ENCODE measurements at places on chromosomes 11 and 22.

DNA sequence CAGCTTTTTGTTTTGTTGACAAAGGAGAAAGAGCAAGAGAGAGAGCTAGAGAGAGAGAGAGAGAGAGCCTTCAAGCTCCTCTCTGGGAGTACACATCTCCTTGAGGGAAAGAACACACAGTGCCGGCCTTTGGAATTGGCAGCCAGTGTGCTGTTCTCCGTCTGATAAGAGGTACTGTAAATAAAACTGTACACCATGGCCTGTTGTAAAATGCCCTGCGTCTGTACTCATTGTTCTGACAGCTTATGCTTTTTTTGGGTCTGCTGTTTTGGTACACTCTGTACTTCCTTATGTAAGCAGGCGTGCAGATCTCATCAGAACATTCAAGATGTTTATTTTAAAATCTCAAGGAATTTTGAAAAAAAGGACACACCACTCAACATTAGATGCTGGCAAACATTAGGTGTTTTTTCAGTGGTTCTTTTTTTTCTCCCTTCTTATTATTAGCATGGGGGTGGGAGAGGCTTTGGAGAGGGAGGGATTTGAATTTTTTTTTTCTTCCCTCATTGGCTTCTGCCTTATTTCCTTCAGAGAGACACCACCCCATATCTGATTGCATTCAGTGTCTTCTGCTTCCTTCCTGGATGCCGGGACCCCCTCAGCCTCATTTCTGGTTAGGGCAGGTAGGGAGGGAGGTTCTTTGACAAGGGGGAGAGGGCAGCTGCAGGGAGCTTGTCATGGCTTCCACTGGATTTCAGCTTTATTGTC, 116.8 kb upstream of the NNMT start:
- no peak for DNase-seq

DNA sequence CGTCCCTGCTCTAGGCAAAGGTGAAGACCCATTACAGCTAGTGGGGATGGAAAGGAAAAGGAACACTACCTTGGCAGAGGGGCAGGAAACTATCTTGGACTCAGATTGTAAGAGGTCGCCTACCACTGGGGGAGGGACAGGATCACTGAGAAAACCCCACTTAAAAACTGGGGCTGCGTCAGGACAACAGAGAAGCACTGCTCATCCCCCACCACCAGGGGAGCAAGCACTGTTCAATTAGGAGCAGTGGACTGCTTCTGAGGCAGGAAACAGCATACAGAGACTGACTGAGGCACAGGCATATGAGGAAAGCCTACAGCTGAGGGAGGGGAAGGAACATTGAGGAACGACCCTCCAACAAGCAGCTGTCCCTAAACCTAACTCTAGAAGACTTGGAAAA, 20.8 kb upstream of the DLAT start:
- no peak for DNase-seq

- no peak for DNase-seq
These were observed 67.6 kb downstream of the PIWIL3 start for GRCh38 chr22:24706732-24707469.

- no peak for DNase-seq
These were observed 12.8 kb upstream of the PTPN5 start for GRCh38 chr11:18804199-18804999.

DNA sequence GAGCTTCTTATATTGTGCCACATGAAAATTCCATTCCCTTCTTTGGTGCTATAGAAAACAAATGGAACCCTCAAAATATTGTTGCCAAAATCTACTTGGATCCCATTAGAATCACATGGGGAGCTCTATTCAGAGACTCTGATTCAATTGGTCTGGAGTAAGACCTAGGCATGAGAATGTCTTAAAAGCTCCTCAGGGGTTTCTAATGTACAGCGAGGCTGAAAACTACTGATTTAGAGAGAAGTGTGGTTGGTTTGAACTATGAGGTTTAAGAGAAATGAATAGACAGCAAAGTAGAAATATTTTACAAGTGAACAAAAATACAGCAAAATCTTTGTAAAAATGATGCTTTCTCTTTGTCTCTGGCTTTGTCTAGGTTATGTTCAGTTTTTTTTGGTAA, 514.7 kb downstream of the CNTN5 start:
- DNase-seq, result no peak

DNA sequence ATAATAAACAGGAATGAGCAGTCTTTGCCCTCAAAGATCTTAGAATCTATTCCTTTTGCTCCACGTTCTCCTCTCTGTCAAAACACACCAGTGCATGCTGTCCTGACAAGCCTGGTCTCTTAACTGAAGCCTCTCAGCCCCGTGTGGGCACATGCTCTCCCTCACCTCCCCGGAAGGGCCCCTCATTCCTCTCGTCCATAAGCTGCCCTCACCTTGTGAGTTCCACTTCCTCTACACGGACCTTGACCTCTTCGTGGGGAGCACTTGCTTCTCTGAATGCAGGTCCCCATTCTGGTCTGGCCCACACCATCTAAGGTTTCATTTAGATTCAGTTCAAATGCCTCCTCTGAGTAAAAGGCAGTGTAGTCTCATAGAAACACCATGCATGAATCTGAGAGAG, 412.3 kb upstream of the SYN3 start:
- DNase-seq, result no peak

- no peak for DNase-seq
These were observed 4.3 kb downstream of the C1QTNF6 start for GRCh38 chr22:37183432-37184379.

DNA sequence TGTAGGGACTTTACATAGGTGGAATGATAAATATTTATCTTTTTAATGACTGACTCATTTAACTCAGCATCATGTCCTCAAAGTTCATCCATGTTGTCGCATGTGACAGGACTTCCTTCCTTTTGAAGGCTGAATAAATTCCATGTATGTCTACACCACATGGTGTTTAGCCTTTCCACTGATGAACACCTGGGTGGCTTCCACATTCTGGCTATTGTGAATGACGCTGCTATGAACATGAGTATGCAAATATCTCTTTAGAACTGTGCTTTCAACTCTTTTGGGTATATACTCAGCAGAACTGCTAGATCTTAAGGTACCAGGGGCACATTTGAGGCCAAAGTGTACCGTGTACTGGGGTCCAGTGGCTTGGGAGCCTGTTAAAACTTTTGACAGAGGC, 24.1 kb downstream of the LARGE1 start:
- DNase-seq, result no peak

DNA sequence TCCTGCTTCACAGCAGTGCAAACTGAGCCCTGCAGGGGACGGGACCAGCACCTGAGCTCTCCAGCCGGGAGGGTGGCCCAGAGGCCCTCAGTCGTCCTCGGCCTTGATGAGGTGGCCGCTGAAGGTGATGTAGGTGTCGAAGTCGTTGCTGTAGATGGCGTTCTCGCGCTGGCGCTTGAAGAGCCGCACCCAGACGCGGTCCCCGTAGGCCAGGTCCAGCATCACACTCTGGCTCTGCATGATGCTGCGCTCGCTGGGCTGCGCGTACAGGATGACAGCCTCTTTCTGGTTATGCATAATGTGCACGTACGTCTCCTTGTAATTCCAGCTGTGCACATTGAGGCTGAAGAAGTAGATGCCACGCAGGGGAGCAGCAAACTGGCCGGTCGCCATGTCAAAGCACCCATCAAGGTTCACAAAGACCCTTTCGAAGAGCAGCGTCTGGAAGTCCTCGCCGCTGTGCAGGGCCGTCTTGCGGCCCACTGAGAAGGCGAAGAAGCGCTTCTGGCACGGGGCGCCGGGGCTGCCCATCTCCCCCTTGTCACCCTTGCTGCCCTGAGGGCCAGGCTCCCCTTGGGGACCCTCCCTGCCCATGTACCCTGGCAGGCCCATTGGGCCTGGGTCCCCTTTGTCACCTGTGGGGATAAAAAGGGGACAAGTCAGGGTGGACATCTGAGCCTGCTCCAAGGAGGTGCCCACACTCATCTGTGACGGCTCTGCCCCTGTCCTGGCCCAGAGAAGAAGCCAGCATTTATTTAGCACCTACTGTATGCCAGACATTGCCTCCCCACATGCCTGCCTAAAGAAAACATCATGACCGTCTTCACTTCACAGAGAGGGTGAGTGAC, 5.7 kb downstream of the C1QTNF6 start:
- DNase-seq, result no peak

GRCh38 chr22:40391417-40391816, 21.0 kb downstream of the SGSM3 start:
- DNase-seq, result no peak

DNA sequence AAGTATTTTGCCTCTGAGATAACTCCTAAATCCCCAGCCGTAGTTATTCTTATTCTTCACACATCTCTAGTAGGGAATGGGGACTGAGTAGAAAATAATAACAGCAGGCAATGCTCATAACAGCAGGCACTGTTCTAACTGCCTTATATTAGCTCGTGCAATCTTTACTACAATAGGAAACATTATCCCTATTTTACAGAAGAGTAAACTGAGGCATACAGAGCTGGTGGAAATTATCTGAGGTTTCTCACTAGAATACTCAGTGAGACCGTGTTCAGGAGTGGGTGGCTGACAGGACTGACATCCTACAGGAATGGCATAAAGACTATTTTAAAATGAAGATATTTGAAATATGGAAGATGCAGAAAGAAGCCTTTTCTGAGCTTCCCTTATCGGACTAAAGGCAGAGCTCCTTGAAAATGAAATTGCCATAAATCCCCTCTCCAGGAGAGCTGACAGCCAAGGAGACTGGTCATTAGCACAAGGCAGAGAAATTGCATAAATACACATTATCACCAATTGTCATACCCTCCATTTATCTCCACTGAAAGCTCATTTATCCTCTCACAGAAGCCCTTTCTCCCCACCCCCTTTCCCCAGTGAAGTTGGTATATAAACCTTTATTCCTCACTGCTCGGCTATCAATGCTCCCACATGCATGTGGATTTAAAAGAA, 93.9 kb downstream of the RASSF10 start:
- DNase-seq, result no peak

DNA sequence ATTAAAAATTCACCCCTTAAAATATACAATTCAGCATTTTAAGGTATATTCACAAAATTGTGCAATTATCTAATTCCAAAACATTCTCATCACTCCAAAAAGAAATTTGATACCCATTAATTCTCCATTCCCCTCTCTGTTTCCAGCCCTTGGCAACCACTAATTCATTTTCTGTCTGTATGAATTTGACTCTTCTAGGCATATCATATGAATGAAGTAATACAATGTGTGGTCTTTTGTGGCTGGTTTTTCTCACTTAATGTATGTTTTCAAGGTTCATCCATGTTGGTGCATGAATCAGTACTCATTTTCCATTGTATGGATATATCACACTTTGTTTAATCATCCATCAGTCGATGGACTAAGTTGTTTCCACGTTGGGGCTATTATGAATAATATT, 29.0 kb upstream of the ACCSL start:
- DNase-seq, result no peak

DNA sequence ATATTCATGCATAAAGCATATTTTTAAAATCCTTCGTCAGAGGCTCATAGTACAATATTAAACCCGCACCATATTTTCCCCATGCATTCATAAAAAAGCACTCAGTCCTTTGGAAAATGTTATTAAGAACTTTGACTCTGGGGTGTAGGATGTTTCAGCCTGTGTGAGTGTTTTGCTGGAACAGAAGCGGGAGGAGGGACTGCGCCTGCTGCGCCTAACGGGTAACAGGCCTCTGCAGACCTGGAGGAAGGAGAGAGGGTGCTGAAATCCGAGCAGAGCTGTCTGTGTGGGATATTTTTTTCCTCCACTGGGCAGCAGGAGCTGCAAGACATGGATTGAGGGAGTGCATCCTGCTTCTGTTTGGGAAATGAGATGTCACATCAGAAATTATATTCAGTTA, 483.0 kb downstream of the BRD1 start:
- DNase-seq, result no peak

GRCh38 chr11:123357990-123358827, 71.9 kb upstream of the GRAMD1B start:
- peak; percentile 25 for DNase-seq

DNA sequence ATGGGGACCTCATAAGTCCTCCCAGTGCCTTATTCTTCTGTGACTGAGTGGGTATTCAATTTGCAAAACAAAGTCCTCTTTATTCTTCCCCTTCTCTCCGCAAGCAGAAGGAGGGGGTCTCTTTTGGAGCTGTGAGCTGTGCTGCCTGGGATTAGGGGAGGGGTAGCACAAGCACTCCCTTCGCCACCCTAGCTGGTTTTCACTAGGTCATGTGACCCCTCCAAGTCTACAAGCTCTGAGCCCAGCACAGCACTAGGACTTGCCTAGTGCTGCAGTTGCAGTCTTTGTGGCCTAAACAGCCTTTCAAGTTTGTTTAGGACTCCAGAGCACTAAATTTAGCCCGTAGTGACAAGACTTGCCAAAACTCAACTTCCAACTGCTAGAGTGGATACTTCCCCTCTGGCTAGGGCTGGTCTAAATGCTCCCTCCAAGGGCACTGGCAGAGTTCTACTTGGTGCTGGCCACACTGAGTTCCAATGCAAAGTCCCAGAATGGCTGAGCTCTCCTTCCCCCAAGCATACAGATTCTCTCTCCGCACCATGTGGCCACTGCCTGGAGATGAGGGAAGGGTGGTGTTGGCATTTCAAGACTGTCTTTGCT, 25.4 kb downstream of the TAF1D start:
- DNase-seq, result no peak

GRCh38 chr11:121281698-121282097, 10.9 kb upstream of the SC5D start:
- DNase-seq, result no peak

DNA sequence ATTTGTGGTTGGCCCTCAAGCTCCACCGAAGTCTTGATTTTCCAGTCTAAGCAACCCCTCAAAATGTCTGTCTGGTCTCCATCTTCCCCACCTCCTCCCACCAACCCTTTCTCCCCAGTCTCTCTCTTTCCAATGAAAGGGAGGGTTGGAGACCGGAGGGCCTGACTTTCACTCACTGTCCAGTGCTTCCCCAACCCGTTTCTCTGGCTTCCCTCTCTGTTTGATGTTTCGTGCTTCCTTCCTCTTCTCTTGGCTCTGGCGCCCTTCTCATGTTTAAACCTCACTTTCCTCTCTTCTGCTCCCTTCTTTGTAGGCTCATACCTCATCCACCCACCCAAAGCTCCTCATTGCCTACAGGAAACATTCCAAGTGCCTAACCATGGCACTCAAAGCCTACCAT, 11.1 kb upstream of the VPS37C start:
- no peak for DNase-seq

- peak; percentile 2 for DNase-seq
These were observed 10.0 kb upstream of the OR5M1 start for GRCh38 chr11:56624661-56625110.

- DNase-seq, result no peak
These were observed 116.4 kb downstream of the CASP12 start for GRCh38 chr11:104781719-104782376.

- DNase-seq, result no peak
These were observed 74.7 kb downstream of the COMMD9 start for GRCh38 chr11:36214480-36214879.

DNA sequence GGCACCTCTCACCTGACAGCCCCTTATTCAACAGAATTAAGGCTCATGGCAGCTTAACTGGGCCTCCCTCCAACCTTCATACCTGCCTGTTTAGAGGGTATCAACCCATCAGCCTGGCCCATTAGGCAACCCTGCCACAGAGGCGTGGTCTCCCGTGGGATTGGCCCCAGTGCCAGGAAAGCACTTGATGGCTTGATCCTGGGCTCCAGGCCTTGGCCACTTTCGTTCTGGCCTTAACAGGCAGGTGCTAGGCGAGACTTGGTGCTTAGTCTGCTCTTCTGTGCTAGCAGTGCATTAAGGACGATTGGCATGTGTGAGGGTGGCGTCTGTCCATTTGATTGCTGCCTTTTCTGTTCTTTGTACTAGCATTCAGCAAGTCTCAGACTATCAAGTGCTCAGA, 75.2 kb downstream of the CABIN1 start:
- no peak for DNase-seq

- no peak for DNase-seq
These were observed 83.2 kb upstream of the GAL start for GRCh38 chr11:68601147-68601546.
